ENCODE measurements at places on chromosomes 2 and 18.

- DNase-seq = no peak
These were observed 12.7 kb downstream of the NEU4 start for GRCh38 chr2:241821460-241822263.

DNA sequence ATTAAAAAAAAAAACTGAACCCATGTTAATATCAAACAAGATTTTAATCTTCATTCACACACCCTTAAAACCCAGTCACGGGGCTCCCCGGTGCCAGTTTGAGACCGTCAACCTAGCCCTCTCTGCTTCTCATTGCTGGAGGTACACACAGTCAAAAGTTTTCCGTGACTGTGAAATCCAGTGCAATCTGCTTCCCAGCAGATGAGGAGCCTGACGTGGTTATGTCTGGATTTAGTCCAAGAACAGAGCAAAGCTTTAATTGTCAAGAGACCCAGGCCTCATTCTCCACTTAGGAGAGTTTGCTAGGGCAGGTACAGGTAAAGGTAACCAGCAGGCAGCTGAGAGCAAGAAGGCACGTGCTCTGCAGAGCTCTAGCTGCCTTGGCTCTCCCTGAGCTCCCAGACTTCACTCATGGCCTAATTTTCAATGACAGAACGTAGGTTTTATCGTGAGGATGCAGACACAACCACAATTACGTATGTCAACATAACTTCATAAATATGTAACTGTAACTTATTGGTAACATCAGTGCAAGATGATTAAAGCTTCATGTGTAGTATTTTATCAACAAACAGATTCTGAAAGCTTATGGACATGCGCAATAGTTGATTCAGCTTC is 56.3 kb downstream of the SLC16A14 start:
- DNase-seq = no peak

GRCh38 chr18:36593001-36593400 is 235.8 kb downstream of the TPGS2 start:
- no peak for DNase-seq

- DNase-seq = no peak
These were observed 43.4 kb downstream of the RAB31 start for GRCh38 chr18:9751371-9752031.

DNA sequence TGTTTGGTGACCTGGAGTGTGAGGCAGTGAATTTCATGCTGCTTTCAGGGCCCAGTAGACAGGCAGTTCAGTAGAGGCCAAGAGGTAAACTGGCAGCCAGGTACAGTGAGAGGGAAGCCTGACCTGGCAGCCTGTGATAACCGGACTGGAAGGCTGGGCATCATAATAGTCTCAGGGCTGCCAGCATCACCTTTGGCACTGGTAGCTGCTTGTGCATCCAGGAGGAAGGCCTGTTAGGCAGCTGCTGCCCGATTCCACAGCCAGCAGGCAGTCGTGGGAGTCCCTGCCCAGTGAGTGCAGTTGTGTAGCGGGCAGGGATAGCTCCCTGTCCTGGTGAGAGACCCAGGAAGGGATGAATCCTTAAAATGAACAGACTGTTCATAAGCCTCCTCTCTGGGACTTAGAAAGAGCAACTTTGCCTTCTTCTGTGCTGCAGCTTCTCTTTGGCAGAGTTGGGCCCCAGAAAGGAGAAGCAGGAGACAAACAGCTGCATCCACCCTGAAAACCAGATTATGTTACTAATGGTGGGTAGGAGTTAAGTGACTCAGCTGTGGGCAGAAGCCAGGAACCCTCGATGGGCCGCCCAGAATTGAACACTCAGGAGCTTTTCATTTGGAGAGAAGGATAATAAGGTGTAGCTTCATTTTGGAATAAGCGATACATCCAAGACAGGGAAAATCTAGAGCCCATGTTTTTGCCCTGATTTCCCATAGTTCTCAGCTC is 8.1 kb upstream of the GPBAR1 start:
- no peak for DNase-seq

GRCh38 chr2:63698786-63699548 is 110.2 kb downstream of the MDH1 start:
- DNase-seq = peak; percentile 88

- peak; percentile 95 for DNase-seq
These were observed 211.8 kb downstream of the SLC8A1 start for GRCh38 chr2:40240070-40240469.

GRCh38 chr18:39962546-39962945 is 1992.5 kb upstream of the PIK3C3 start:
- DNase-seq = no peak

DNA sequence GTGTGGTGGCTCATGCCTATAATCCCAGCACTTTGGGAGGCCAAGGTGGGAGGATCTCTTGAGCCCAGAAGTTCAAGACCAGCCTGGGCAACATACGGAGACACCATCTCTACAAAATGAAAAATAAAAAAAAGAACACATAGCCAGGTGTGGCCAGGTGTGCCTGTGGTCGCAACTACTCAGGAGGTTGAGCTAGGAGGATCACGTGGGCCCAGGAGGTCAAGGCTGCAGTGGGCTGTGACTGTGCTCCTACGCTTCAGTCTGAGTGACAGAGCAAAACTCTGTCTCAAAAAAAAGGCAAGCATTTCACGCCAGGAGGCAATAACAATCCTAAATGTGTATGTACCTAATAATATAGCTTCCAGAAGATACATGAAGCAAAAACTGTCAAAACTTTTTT is 27.8 kb downstream of the USP40 start:
- DNase-seq = no peak

- no peak for DNase-seq
These were observed 45.6 kb upstream of the GREB1L start for GRCh38 chr18:21196426-21196825.

DNA sequence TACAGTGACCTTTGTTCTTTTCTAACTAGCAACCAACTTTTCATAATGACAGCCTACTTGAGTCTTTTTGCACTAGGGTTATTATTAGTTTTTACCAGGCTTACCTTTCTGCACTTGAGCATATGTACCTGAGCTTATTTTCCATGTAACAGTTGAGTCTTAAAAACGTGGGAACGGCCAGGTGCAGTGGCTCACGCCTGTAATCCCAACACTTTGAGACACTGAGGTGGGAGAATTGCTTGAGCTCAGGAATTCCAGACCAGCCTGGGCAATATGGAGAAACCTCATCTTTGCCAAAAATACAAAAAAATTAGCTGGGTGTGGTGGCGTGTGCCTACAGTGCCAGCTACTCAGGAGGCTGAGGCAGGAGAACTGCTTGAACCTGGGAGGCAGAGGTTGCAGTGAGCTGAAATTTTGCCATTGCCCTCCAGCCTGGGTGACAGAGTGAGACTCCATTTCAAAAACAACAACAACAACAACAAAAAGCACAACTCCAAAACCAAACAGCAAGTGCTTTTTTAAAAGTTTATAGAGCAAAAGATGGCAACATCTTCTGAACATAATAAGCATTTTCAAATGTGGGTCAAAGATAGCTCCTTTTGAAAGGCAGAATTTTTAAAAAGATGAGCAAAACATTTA is 57.1 kb upstream of the CD28 start:
- DNase-seq = no peak

- no peak for DNase-seq
These were observed 90.9 kb downstream of the CCDC138 start for GRCh38 chr2:108877506-108877905.

DNA sequence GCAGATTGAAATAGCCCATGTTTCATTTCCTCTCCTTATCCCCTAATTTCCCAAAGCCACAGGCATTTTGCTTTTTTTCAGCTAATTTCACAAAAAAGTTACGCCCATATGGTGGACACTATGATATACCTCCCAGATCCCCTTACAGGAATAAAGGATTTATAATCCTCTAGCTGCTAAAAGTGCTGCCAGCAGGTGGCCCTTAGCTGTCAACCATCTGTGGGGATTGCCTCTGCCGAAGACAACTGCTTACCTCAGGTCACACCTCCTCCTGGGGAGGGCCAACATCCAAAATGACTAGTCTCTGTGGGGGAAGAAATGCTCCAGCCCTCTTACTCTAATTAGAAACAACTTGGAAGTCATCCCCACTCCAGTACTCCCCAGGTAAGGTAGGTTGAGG is 61.0 kb upstream of the EPB41L3 start:
- DNase-seq = no peak

DNA sequence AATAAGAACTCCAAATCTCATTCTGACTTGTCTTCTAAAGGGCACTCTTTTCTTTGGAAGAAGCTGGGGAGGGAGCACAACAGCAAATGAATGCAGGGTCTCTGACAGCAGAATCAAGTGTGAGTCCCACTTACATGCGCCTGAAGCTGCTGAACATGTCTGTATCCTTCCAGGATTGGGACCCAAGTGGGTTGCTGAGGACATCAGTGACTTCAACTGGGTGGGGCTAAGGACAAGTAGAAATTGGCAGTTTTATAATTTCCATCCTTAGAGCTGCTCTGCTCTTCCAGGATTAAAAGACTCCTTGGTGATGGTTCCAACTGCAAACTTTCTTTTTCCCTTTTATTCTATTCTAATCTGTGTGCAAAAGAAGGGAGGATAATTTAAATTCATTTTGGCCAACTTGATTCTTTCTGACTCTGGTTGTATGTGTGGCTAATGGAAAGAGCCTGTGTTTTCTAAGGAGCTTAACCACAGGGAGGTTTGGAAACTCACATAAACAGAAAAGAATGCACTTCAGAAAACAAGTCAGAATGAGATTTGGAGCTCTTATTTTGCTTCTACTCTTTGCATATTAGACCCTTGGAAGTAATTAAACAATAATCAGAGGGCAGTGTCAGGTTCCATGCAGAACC is 20.6 kb downstream of the ANTXR1 start:
- no peak for DNase-seq

DNA sequence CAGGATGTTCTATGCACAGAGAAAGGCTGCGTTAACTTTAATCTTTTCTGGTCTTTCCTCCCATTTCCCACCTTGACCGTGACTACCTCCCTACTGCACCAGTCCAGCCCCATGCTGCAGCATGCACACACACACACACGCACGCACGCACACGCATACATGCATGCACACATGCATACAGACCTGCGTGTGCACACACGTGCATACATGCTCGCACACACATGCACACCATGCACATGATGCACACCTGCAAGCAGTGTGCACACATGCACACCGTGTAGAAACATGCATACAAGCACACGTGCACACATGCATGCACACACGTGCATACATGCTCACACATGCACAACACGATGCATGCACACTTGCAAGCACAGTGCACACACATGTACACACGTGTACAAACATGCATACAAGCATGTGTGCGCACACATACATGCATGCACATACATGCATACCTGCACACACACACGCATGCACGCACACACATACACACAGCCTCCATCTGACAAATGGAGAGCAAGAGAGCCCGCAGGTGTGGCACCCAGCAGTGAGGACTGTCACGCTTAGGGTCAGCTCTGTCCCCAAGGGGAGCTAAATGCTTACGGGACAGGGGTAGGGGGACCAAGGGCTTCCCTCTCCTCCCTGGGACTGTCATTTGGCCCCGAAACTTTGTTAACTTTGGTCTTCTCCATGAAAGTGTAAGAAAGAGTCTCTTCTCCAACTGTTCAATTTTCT is 18.2 kb downstream of the SNORC start:
- DNase-seq = no peak

DNA sequence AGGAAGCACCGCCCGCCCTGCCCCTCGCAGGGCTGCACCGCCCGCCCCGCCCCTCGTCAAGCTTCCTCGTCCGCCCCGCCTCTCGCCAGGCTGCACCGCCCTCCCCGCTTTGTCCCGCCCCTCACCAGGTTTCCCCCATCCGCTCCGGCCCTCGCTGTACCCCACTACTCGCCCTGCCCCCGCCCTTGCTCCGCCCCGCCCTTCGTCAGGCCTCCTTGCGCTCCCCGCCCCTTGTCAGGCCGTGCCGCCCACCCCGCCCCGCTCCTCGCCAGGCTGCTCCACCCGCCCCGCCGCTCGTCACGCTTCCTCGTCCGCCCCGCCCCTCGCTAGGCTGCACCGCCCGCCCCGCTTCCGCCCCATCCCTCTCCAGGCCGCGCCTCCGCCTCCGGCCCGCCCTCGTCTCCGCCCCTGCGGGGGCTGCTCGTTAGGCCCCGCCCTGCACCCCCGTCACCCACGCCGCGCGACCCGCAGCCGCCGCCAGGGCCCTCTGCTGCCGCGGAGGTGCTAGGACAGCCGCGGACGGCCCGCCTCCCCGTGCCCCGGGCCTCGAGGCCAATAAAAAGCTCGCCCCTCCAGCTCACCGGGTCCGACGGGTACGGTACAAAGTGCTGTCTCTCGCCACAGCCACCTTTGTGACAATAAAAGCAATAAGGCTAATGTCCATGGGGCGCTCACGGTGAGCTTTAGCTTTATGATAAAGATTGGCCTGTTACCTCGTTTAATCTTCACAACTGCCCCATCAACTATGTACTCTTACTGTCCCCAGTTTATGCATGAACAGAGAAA is 602 bp upstream of the DNPEP start:
- peak; percentile 93 for DNase-seq

GRCh38 chr2:54295911-54296310 is 39.9 kb upstream of the TSPYL6 start:
- DNase-seq = no peak

DNA sequence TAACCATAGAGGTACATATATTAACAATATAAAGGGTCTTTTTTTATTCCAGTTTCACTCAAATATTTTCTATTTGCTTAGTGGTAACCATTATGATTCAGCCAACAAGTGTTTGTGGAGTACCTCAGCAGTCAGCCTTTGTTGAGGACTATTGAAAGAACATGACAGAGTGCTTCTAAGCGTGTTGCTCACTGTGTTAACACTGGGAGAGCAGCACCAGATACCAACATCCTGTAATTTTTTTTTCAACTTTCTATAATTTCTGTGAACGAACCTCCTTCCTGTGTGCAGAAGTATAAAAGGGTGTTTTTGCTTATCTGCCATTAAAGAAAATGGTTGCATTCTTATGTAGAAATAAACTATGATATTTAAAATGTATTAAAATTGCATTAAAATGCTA is 239.0 kb downstream of the PHLPP1 start:
- DNase-seq = no peak

- no peak for DNase-seq
These were observed 11.1 kb downstream of the ONECUT2 start for GRCh38 chr18:57446322-57446721.

GRCh38 chr2:204051476-204051875 is 114.9 kb downstream of the ICOS start:
- no peak for DNase-seq

DNA sequence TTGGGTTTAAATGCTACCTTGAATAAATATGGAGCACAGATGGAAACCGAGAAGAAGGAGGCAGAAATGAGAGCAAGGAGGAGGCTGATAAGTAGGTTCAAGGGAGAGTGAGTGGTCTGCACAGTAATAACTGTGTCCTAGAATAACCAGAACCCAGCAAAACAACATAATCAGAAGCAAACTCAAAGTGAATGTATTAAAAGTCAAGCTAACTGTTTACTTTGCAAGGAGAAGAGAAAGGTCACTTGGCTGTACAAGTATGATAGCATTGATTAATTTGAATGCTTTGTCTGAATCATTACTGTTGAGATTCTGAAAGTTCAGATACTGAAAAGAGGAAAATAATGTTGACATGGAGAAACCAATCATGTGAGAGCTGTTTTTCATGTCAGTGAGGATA is 258.8 kb downstream of the PLCL1 start:
- no peak for DNase-seq

Data from GM04504 (cell line).